ENCODE measurements at places on chromosomes 5 and 9.

GRCh38 chr9:111891910-111892499 is 4.6 kb upstream of the UGCG start:
- no peak for DNase-seq

DNA sequence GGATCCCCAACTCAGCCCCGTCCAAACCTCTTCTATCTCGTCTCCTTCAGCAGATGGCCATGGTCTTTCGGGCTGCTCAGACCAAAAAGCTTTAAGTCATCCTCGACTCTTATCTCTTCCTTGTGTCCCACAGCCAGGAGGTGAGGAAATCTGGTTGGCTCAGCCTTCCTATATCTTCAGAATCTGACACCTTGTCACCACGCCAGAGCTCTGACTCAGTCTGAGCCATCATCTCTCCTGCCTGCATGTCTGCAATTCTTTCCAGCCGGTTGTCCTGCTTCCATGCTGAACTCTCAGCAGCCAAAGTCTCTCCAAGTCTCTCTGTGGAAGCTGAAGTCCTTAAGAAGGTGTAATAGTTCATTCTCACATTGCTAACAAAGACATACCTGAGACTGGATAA is 419.3 kb upstream of the ADAMTS16 start:
- no peak for DNase-seq

DNA sequence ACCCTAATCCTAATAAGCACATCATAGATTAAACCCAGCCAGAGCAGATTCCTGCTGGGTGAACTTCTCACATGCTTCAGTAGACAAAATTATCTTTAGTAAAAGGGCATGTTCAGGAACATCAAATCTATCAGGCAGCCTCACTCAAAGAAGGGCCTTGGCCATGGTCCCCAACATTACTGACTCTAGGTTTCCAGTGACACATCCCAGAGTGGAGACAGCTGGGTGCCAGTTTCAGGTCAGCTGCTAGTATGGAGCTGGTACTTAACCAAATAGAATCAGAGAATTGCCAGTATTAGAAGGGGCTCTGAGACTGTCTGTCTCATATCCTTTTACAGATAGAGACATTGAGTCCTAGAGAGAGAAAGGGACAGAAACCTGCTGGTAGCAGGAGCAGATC is 44.1 kb upstream of the GALNT10 start:
- DNase-seq = no peak

GRCh38 chr9:4042991-4043390 is 256.9 kb downstream of the GLIS3 start:
- no peak for DNase-seq

DNA sequence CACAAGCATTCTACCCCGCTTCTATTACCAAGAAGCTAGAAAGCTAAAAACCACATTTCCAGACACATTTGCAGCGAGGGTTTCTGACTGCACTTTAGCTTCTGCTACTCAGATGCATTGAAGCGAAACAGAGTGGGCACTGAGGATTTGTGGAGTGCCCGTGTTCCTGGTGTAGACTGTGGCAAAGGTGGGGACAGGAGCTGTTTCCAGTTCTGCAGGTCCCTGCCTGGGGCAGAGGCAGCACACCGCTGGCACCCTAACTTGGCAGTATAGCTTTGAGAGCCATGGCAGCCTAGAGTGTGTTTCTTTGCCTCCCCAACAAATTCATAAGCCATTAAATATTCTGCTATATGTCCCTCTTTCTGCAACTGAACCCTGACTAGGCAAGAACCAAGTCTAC is 108.6 kb upstream of the SPOCK1 start:
- no peak for DNase-seq

DNA sequence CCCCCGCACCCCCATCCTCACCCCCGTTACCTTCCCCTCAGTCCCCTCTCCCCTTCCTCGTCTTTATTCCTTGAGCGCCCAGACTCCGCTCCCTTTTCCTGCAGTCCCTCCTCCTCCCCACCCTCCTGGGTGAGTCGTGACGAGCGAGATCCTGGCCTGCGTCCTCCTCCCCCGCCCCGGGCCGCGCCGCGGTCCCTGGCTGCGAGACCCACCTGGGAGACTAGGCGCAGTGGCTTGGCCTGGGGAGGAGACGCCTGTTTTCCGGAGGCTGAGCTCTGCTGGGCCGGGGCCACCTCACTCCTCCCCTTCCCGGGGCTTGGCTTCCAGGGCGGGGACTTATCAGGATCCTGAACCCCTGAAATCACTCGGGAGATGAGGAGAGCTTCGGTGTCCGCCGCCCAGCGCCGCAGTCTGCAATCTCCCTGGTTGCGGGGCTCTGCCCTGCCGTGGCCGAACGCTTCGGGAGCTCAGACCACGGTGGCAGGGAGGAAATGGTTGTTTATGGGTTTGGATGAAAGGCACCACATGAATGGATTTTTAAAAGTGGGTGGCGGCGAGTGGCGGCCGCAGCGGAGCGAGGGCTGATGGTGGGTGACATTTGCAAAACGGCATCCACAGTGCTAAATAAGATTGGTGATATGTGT is 984 bp downstream of the STXBP1 start:
- DNase-seq = no peak

GRCh38 chr9:70616228-70616990 is 202.0 kb upstream of the KLF9 start:
- no peak for DNase-seq

GRCh38 chr9:99607842-99608448 is 213.7 kb upstream of the NR4A3 start:
- DNase-seq = no peak

- no peak for DNase-seq
Measured at GRCh38 chr5:64507264-64507605, 1.4 kb downstream of the RGS7BP start.

- no peak for DNase-seq
Measured at GRCh38 chr5:142901476-142902185, 131.5 kb downstream of the ARHGAP26 start.

DNA sequence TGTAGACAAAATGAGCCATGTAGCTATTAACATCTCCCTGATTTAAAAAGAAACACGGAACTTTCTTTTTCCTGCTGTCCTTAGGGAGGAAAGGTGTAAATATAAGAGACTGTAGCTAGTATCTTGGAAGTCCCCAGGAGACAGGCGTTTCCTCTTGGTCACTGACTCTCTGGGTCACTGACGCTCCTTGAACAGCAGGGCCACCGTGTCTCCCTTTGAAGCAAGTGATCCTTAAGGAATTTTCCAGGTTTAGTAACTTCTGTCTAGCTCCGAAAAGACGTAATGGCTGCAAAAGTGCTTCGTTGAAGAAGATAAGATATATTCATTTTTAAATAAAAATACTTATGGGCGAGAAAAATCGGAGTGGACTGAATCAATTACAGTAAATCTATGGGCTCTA is 745 bp upstream of the CLTA start:
- DNase-seq = no peak

Data from AG04449 (cell line).